ENCODE measurements at places on chromosomes 6 and 20.

- no peak for DNase-seq
Measured at GRCh38 chr20:50373674-50374286, 136.4 kb upstream of the PTPN1 start.

DNA sequence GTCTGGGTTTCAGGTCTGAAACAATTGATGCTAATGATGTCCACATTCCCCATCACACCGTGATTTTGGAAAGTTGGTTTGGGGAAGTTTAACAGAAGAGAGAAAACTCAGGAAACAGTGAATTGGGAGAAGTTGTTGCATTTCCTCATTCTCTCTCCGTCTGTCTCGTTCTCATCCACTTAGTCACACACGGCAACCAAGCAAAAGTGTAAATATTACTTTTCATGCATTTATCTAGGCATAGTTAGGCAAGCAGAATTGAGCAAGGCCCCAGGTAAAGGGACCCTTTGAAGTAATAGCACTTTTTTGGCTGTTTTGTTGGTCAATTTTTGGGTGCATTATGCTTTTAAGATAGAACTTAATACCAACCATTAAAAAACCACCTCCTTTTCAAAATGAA, 137.0 kb upstream of the SULF2 start:
- DNase-seq = no peak

GRCh38 chr20:35106827-35107380, 14.3 kb upstream of the TRPC4AP start:
- no peak for DNase-seq

- no peak for DNase-seq
Measured at GRCh38 chr6:80163754-80164187, 57.3 kb downstream of the BCKDHB start.

GRCh38 chr6:105493736-105494135, 90.9 kb upstream of the PREP start:
- no peak for DNase-seq

DNA sequence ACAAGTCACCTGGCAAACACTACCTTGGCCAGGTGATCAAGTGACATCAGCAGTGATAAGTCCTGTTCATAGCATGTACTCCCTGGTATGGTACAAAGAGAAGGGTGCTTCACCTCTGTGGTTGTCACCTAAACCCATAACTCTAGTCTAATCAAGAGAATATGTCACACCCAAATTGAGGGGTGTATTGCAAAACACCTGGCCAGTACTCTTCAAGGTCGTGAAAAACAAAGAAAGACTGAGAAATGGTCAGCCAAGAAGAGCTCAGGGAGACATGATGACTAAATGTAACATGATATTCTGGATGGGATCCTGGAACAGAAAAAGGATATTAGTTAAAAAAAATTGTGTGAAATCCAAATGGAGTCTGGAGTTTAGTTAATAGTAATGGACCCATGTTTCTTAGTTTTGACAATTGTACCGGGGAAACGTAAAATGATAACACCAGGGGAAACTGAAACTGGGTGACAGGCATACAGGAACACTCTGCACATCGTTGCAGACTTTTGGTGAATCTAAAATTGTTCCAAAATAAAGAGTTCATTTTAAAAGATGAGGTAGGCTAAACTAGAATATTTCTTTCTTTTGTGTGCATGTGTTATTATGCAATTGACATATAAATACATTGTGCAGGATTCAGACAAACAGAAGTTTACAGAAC, 262.0 kb downstream of the CDC5L start:
- DNase-seq = no peak

GRCh38 chr6:156150391-156150790, 626.8 kb upstream of the ARID1B start:
- no peak for DNase-seq

- no peak for DNase-seq
Measured at GRCh38 chr6:165163519-165163918, 145.9 kb downstream of the C6orf118 start.

- DNase-seq = no peak
Measured at GRCh38 chr6:44269178-44269920, 901 bp upstream of the TMEM151B start.

GRCh38 chr6:112237595-112237994, 16.8 kb downstream of the LAMA4 start:
- no peak for DNase-seq

DNA sequence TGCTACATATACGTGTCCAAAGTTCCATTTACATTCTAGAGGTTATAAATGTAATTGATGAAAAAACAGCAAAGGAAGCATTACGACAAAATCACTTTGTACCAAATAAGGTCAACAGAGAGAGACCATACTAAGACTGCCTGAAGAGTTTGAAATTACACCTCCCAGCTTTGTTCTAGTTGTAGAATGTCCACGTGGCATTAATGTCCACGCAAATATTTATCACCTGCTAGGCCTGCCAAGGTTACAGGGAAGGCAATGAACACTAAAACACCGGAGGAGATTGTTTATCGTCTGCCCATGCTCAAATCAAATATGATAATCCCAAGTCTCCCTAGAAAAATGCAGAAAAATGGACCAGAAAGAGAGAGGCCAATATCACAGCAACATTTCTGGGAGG, 6.2 kb downstream of the RALGAPA2 start:
- DNase-seq = no peak

Data from stimulated activated CD4-positive, alpha-beta T cell treated with anti-CD3 and anti-CD28 coated beads, Interleukin-2, amount 100 ng/mL, for 24 hours (primary cell).